ENCODE measurements at places on chromosomes 5 and 9.
A peak's percentile ranks its signal among the peaks of the same experiment; 100 is the strongest.

GRCh38 chr9:96242811-96243210 is 59.2 kb downstream of the HSD17B3 start:
- DNase-seq, result no peak

DNA sequence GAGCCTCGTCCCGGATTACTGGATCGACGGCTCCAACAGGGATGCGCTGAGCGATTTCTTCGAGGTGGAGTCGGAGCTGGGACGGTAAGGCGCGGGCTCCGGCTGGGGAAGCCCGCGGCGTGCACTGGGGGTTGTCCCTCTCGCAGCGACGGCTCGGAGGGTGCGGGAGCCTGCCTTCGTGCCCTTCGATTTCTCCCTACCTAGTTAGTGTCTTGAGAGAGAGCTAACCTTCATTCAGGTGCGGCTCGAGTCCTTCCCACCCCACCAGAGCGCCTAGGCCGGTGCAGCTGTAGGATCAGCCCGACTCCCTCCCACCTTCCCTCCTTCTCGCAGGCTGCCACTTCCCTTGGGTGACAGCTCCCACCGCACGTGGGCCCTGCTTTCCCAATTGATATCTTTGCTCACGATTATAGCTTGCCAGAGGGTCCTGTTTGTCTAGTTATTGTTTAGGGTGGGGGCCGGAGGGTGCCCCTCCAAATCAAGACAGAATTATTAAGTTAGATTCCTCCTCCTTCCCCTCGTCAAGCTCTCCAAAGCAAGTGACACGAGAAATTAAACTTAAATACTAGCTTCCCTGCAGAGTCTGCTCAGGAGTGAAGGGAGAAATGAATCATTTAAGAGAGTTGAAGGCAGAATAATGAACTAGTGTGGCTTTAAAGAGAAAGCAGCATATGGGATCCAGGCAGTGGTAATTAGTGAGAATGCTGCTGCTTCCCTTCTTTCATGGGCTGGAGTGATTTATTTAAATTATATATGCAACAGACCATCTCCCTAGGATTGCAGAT is 569 bp downstream of the CAMK4 start:
- DNase-seq, result no peak

DNA sequence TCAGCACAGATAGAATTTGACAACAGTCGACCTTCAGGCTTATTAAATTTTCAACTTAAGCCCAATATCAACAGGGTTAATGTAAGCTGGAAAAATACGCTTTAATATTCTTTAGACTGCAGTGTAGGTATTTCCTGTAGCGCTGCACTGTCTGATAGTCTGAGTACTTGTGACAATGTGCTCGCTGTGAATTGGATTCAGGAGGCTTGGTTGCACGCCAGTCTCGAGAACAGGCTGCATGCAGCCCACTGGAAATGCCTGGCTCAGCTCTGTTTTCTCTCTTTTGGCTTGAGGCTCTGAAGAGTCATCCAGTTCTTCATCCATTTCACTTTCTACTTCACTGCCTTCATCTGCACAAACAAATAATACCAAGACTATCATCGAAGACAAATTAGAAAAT is 300.9 kb downstream of the RFX3 start:
- no peak for DNase-seq

DNA sequence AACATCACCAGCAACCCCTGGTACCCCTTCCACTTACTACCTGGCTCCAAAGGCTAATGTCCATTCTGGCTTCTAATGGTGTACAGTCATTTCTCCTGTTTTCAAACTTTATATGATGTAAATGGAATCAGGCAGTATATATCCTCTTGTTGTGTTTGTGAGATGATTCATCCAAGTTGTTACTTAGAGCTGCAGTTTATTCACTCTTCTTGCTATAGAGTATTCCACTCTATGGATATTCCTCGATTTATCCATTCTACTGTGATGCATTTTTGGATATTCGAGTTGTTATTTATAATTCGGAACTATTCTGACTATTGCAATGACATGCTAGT is 32.4 kb downstream of the IRF1 start:
- DNase-seq, result no peak

DNA sequence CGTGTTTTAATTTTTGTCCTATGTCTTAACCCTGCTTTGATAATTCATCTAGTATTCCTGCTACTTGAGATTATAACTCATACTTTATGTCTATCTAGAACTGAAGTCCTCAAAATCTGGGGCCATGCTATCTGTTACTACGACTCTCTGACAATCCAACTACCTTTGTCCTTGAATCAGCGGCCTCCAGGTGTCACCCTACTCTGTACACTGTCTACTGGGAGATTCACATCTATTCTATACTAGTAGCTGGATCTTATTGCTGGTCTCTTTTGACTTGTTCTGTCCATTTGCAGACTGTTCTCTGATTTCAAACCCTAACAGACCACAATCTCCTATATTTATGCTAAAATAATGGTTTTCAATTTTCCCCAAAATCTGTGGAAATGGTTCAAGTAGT is 225.5 kb upstream of the ELAVL2 start:
- no peak for DNase-seq

DNA sequence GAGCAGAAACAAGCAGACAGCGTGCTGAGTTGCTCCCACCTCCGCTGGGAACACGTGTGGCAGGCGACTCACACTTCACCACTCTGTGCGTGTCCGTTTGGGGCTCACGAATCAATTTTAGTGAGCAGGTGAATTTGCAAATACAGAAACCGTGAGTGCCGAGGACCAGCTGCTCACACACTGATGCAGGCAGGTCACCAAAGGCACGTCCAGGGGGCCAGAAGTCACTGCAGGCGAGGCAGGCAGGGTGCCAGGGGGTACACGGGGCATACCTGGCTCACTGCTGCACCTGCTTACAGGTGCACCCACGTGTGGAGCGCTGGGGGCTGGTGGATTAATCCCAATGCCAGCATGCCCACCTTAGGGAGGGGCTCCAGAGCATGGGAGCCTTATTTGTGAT is 68.8 kb downstream of the ZNF354C start:
- no peak for DNase-seq

- DNase-seq, result no peak
These were observed 70.5 kb downstream of the ADAMTSL1 start for GRCh38 chr9:18544456-18544855.

DNA sequence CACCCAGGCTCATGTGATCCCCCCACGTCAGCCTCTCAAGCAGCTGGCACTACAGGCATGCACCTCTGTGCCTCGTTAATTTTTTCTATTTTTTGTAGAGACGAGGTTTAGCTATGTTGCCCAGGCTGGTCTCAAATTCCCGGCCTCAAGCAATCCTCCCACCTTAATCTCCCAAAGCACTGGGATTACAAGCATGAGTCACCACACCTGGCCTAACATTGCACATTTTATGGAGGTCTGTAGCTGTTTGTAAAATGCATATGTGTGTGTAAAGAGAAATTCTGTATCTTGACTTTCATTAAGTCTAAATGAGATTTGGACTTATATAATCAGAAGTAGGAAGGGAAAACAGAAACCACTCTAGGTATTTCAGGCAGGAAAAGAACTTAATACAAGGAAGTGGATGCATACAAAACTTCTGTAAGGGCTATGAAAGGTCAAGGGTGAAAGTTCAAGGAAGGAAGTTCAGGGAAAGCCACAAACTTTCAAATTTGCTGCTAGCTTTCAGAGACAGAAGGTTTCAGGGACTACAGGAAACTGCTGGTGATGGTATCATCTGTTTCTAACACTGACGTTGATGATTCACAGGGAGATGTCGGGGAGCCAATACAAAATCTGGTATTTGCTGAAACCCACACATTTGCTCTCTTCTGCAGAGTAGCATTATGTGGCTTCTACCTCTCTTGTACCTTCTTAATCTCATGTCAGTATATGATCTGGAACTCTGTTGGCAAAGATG is 209.4 kb downstream of the PIK3R1 start:
- peak; percentile 24 for DNase-seq

GRCh38 chr9:101915482-101915881 is 177.0 kb upstream of the GRIN3A start:
- DNase-seq, result no peak

DNA sequence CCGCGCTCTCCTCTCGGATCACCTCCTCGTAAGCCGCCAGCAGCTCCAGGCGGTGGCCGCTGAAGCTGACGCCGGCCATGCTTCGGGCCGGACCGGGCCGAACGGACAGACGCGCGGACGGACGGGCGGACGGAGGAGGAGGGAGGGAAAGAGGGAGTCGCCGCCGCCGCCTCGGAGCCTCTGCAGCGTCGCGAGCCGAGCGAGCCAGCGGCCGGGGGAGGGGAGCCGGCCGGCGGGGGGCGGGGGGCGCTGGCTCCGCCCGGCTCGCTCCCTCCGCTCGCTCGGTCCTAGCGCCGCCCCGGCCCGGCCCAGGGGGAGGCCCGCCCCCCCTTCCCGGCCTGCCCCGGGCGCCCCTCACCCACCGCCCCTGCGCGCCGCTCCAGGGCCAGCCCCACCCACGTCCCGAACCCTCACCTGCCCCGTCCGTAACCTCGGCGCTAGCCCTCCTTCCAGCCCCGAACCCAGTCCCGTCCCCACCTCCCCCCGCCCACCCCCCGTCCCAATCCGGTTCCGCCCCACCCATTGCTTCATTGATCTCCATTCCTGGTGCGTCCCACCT is at the start of gene DBN1:
Gene DBN1 (minus strand): TSS at position 192 of the 559 bp plus-strand sequence. CDS start 113 bp downstream, at position 79.
- no peak for DNase-seq

DNA sequence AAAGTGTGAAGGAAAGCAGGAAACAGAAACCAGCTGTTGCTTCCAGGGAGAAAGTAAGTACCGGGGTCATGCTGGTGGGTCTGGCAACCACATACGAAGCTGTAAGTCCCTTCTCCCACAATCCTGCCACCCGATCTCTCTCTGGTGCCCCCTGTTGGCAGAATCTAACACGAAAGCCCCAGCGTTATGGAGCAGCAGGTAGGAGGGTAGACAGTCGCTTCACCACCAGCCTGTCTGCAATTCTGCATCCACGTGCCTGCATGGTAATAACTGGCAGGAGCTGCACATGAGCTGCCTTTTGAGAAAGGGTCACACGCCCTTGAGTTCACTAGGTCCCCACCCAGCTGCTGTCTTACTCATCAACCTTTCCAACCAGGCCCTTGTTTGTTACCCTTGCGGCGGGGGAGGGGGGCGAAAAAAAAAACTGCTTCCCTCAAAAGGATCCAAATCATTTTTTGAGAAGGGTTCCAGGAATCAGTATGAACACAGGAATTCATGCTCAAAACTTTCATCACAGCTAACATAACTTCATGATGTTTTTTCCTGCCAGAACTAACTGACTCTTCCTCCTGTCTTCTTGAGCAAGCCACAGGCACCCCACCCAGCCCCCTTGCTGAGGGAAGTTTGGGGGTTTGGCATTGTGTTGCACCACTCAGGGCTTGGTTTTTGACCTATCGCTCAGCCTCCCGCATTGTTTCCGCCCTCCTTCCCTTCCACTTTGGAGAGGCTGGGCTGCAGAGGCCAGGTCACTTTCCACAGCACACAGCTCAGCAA is 19.6 kb upstream of the TMEM252 start:
- DNase-seq, result peak; percentile 19

GRCh38 chr9:72390907-72391306 is 25.9 kb upstream of the ZFAND5 start:
- DNase-seq, result no peak

GRCh38 chr9:131410044-131410491 is 16.2 kb downstream of the PRRC2B start:
- peak; percentile 35 for DNase-seq

DNA sequence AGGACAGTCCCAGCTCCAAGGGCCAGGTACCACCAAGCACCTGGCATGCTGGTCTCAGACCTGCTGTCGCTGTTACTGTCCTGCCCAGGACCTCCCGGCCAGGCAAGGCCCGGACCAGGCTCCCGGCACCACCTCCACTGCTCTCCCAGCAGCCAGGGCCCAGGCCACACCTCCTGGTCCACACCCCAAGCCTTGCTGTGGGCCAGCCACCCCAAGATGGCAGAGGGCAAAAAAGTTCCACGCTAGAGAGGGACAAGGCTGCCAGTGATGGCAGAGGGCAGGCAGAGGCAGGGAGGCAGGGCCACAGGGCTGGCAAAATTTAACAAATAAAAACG is 1.1 kb downstream of the DNLZ start:
- no peak for DNase-seq

DNA sequence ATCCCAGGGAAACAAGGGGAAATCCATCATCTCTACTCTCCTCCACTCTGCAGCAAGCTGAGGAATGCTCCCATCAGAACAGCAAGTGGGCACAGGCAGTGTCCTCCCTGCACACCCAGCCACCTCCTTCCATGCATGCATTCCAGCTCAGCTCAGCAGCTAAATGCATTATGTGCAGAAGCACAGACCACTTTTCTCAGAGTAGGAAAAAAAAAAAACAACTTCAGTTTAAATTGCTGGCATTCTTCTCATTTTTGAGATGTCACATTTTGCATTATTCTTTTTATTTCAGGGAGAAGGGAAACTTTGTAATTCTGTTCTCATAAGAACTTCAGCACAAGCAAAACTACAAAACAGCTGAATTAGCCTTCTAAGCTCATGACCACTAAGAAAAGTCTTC is 312.2 kb downstream of the SEMA5A start:
- DNase-seq, result no peak

DNA sequence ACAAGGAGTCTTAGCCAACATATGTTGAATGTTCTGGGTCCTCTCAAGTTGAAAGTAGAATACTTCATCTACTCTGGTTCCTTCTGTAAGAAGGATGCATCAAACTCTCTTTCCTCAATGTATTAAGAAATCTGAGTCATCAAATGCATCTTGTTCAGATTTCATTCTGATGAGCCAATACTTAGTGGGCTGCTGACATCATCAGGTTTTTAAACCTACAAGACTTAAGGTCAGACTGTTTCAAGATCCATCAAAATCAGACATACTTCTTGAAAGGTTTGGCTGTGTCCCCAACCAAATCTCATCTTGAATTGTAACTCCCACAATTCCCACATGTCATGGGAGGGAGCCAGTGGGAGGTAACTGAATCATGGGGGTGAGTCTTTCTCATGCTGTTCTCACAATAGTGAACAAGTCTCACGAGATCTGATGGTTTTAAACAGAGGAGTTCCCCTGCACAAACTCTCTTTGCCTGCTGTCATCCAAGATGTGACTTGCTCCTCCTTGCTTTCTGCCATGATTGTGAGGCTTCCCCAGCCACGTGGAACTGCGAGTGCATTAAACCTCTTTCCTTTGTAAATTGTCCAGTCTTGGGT is 168.8 kb downstream of the RAPGEF6 start:
- no peak for DNase-seq

- no peak for DNase-seq
These were observed 6.0 kb downstream of the OLFML2A start for GRCh38 chr9:124782661-124783574.

DNA sequence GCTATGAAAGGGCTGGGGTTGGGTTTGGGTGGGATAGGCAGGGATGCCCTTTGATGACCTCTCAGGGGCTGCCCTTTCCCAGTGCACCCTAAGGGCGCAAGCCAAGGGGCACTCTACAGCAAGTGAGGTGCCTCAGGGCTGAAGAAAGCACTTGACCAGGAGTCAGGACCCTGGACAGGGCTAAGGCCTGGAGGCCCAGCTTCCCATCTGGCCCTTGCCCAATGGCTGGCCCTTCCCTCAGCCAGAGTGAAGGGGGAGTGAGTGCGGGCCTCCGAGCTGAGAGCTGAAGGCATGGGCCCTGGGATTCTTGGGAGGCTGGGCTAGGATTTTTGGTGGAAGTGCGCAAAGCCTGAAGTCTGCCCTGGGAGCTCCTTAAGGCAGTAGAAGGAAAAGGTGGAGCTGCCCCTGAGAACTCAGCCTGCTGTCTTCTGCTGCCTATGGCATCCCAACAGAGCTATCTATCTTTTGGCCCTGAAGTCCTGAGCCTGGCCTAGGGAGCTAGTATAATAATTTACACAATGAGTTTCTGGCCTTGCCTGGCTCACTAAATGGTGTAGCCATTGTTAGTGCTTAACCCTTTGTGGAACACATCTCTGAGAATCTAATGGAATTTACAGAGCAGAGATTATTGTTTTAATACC is 16.4 kb downstream of the JADE2 start:
- no peak for DNase-seq

GRCh38 chr9:6183227-6183551 is 32.4 kb upstream of the IL33 start:
- DNase-seq, result no peak

- DNase-seq, result no peak
These were observed 34.2 kb downstream of the MTAP start for GRCh38 chr9:21836437-21837161.
